PC-9 (cell line): ENCODE measurements at places on chromosomes 13 and 19. TPM values are rescaled to one million over a fixed set of nuclear protein-coding genes. Genes with fewer than 3 reads are reported as not detected.
A peak's percentile ranks its signal among the peaks of the same experiment; 100 is the strongest.

- no peaks in the 10 kb centered on the region for H3K27me3 ChIP-seq
- peaks cover 30% of the 10 kb centered on the region for H3K4me1 ChIP-seq
- H3K4me3 ChIP-seq: no peak overlapping the region
- peak; percentile 44 for DNase-seq
- peak overlapping the region; percentile 29; the same call in 1 of the 2 replicates for H3K27ac ChIP-seq
Observed at GRCh38 chr13:30972888-30973377, 40.5 kb downstream of the TEX26 start.

DNA sequence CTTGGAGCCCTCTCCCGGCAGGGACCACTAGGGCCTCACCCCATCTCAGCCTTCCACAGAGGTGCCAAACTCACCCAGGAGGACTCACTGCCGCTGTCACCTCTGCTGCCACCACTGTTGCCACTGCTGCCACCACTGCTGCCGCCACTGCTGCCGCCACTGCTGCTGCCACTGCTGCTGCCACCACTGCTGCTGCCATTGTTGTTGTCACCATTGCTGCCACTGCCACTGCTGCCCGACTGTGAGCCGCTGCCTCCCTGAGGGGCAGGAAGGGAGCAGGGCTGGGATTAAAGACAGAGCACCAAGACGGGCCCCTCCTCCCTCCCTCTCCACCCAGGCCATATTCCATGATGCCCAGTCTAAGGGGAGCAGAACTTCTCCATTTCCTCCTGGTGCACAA is 2.1 kb downstream of the DMKN start:
- H3K27ac ChIP-seq: no peak overlapping the region
- H3K27me3 ChIP-seq: no peaks in the 10 kb centered on the region
- peaks cover 24% of the 10 kb centered on the region for H3K4me1 ChIP-seq
- DNase-seq: no peak
- H3K4me3 ChIP-seq: no peak overlapping the region

PLIN5 gene
- 4.3 and 4.4 TPM in 2 replicates for total RNA-seq

NXNL1 gene
- not detected in 2 replicates for total RNA-seq

SULT2A1 gene
- total RNA-seq: not detected in 2 replicates
